ENCODE measurements at places on chromosomes 6 and 20.

- no peak for DNase-seq
These were observed 732.2 kb downstream of the HDGFL1 start for GRCh38 chr6:23301556-23301955.

DNA sequence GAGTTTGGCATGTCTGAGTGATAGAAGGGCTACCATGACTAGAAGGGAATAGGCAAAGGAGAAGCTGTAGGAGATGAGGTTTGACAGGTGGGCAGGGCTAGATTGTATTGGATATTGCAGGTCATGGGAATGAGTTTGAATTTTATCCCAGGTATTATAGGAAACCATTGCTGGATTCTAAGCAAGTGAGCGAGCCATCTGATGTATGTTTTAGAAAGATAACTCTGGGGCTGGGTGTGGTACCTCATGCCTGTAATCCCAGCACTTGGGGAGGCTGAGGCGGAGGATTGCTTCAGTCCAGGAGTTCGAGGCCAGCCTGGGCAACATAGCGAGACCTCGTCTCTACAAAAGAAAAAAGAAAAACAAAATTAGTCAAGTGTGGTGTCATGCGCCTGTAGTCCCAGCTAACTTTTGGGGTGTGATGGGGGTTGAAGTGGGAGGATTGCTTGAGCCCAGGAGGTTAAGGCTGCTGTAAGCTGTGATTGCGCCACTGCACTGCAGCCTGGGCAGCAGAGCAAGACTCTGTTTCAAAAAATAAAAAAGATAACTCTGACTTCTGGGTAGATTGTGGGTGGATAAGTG, 16.9 kb downstream of the STK4 start:
- DNase-seq, result no peak

GRCh38 chr20:50678169-50678898, 13.0 kb downstream of the RIPOR3 start:
- no peak for DNase-seq

GRCh38 chr6:133568970-133569889, 319.7 kb upstream of the TCF21 start:
- DNase-seq, result no peak

GRCh38 chr6:163327165-163327880, 87.2 kb upstream of the QKI start:
- DNase-seq, result no peak

DNA sequence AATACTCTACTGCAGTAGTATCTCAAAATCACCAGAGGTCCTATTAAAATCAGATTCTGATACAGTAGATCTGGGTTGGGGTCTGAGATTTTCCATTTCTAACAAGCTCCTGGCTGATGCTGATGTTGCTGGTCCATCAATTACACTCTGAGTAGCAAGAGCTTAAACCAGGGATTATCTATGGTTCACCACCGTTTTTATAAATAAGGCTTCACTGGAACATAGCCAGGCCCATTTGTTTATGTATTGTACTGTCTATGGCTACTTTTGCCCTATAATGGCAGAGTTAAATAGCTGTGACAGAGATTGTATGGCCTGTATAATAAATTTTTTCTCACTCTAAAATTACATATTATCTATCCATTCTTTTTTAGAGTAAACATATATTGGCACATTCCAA, 53.0 kb downstream of the NUDT3 start:
- no peak for DNase-seq

DNA sequence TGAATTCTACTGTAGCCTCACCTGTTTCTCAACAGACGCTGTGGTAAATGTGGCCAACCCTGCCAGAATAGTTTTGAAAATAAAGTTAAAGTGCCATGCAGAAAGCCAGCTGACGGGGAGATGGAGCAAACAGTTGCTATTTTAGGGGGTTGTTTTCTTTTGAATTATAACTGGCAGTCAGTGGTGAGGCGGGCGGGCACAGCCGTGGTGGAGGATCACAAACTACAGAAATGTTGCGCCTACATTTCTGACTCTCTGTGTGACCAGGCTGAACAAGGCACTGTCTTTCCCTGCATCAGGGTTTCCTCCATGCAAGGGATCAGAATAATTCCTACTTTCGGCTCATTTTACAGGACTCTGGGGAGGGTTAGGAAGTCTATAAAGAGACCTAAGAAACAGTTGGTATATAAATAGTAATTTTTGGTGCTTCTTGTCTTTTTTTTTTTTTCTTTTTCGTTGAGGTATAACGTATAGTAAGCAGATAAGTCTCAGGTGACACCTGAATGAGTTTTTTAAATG, 17.2 kb downstream of the CHMP4B start:
- DNase-seq, result no peak

- no peak for DNase-seq
These were observed 1065.5 kb downstream of the GRIK2 start for GRCh38 chr6:102458990-102459389.

DNA sequence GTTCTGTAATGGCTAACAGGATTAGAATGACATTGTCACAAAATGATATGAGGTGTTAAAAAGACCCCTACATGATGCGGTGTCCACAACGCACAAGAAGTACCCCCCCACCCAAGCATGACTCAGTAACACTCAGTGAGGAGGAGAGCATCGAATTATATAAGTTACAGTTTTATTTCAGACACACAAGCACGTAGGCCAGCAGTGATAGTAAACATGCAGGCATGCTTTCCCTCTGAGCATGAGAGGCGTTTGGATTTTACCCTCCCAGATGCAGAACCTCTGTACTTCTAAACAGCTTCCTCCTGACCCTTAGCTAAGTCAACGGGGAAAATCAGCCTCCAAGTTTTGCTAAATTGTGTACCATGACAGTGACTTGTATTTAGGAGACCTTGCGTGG, 23.9 kb downstream of the GNAS start:
- no peak for DNase-seq

GRCh38 chr6:31791324-31792089, 4.0 kb downstream of the VARS1 start:
- no peak for DNase-seq

GRCh38 chr20:58636983-58637421, 14.1 kb upstream of the STX16 start:
- no peak for DNase-seq

GRCh38 chr6:162644153-162644552, 83.4 kb downstream of the PRKN start:
- DNase-seq, result no peak

All from stimulated activated CD8-positive, alpha-beta memory T cell treated with anti-CD3 and anti-CD28 coated beads, Interleukin-15, amount 100 ng/mL, for 1 hour (primary cell).